Stimulated activated naive CD8-positive, alpha-beta T cell treated with anti-CD3 and anti-CD28 coated beads, Interleukin-15, amount 100 ng/mL, for 72 hours (primary cell): ENCODE measurements at places on chromosomes 5 and 9.

DNA sequence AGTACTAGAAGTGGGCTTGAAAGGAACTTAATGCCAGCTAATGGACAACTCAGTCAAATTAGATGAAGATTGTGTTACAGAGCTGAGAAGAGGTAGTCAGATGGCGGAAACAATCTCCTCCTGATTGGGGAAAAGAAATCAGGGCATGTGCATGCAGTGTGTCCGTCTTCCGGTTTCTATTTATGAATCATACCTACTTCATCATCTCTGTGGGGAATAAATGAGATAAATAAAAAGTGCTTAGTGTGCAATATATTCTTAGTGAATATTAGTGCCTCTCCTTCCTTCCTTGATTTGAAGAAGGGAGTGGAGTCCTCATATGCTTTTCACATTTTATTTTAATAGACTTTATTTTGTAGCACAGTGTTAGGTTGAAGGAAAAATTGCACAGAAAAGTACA, 108.7 kb upstream of the NFIL3 start:
- no peak for DNase-seq

- DNase-seq = no peak
These were observed 16.7 kb downstream of the PCDH12 start for GRCh38 chr5:141941307-141941706.

GRCh38 chr9:129278391-129279237, 100.6 kb upstream of the IER5L start:
- peak; percentile 5 for DNase-seq

DNA sequence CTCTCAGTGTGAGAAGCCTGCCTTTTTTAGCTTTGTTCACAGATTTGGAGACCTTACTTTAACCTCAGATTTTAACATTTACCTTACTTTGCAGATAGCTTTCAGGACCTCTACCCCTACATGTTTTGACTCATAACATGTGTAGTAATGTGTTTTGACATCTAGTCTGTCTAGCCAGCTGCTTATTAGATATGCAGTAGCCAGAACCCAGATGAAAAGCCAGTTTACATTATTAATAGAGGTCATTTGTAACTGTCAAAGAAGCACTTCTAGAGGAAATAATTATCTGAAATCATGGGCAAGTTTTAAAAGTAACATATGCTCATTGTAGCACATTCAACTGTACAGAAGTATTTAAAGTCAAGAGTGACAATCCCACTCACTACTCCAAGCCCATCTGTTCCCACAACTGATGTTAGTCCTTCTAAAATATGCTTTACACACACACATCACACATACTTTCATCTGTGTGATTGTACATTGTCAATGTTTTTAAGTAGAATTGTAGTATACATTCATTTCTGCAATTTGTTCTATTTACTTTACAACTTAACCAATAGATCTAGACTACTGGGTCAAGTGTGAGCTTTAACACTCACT, 71.8 kb upstream of the NIPAL4 start:
- DNase-seq = no peak

- no peak for DNase-seq
These were observed 138.8 kb downstream of the PCSK1 start for GRCh38 chr5:96293966-96294883.

GRCh38 chr9:116644091-116644688, 42.9 kb upstream of the TRIM32 start:
- DNase-seq = no peak

DNA sequence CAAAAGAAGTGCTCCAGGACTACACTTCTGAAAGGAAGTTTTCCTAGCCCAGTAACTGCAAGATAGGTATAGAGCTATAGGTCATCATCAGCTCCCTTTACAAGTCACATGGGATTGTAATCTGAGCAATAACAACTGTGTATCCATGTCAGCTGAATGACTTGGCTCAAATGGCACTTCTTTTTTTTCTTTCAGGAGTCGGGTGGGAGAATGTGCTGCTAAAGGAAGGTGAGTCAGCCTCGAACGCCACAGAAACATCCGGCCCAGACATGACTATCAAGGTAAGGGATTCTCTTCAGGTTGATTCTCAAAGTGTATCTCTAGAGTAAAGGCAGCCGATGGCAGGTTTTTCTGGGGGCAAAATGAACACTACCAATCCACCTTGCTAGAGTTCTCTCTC, 192.2 kb downstream of the C9orf152 start:
- no peak for DNase-seq

DNA sequence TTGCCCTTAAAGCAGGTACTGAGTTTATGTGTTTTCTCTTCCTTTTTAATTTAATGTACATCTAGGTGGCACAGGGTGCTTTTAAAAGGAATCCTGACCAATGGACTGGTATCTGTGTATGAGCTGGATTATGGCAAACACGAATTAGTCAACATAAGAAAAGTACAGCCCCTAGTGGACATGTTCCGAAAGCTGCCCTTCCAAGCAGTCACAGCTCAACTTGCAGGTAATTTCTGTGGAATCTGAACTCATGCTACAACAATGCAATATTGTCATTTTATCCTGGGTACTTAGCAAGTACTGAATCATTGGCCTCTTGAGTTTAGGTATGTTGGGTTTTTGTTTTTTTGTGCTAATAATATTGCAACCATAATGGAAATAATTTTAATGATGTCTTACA, 14.4 kb upstream of the TMOD1 start:
- no peak for DNase-seq

DNA sequence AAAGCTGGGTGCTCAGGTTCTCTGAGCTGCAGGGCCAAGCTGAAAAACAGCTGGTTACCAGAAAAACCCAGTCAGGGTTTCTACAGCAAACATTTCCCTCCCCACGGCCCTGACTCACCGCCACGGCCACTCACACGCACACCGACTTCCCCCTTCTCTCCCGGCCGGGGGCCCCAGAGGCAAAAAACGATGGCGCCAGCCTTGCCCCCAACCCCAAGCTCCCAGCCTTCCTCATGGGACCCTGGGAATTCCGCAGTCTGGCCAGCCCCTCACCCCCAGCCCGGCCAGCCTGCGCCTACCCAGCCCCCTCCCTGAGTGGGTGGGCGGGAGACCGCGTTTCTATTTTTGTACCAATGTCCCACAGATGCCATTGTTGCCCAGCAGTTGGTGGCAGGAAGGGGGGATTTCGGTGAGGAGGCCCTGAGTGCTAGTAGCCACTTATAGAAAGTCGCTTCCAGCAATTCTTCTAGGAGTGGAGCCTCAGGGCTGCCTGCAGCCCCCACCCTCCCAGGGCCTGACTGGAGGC, 18.4 kb downstream of the ENG start:
- DNase-seq = no peak

DNA sequence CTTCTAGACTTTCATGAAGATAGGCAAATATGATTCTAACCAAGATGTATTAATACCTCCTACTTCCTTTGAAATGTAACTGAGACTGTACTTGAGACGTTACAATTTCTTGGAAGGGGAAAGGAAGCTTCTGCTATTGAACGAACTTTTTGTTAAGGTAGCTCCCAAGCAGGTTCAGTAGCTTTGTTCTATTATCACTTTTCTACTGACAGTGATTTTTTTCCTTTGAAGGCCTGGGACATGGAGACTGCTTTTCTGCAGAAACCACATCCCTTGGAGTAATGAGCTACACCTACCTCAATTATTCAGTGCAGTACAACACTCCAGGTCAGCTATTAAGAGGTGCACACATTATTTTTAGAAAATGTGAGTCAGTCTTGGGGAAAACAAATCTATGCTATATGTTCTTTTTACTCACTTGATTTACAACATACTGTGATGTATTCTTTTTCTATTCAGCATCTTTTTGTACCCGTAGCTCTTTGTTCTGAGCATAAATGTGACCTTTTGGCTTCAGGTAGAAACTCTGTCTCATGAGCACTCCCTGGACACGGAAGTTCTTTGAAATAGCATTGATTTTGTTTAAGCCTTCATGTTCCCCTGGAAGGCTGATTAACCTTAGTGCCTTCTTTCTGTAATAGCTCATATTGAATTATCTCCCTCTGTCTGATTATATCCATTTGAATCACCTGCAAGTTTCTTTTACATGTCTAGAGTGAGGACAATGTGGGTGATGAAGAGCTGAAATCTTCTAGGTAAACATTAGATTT, 56.5 kb upstream of the CDKN2B start:
- DNase-seq = no peak

DNA sequence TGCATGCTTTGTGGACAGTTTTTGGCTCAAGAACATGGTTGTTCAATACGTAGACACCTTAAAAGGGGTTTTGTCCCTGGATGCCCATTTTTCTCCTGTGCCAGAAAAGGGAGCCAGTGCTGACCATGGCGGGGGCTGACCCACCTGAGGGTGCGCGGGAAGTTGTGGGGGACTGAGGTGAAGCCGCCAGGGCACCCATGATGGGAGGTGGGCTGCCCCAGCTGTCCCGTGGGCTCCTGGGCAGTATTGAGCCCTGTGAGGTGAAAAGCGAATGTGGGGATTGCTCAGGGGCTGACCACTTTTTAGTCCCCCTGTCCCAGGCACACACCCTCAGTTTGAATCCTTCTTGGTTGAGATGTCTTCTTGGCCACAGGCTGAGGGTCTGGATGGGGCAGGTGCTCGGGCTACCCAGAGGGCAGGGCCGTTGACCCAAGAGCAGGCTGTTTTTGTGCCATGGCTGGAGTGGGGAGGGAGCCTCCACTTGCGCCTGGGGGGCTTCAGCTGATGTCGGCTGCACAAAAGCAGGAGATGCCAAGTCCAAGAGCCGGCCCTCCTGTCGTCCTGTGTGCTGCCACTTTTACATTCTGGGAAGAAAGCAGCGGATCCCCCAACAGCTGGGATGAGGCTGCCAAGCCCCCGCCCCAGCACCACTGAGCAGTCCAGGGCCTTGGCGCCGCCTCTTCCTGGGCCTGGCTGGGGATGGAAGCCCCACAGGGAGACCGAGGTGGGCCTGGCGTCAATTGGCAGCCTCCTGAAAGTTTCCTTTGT, 120.1 kb downstream of the WNK2 start:
- DNase-seq = no peak

DNA sequence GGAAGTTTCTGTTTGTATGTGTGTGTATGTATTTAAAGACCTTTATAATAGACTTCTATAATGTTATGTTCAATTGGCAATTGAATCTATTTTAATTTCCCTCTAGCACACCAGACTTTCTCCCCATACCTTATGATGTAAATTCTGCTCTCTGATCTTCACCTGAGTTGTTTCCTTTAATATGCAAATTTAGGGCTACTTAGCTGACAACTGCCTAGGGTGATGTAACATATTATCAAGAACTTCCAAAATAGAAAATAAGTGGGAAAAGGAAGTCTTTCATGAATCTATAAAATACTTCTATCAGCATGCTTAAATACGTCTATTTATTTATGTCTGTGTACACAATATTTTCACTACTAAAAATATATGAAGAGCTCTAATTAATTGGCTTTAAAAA, 923.5 kb upstream of the CDH10 start:
- no peak for DNase-seq

DNA sequence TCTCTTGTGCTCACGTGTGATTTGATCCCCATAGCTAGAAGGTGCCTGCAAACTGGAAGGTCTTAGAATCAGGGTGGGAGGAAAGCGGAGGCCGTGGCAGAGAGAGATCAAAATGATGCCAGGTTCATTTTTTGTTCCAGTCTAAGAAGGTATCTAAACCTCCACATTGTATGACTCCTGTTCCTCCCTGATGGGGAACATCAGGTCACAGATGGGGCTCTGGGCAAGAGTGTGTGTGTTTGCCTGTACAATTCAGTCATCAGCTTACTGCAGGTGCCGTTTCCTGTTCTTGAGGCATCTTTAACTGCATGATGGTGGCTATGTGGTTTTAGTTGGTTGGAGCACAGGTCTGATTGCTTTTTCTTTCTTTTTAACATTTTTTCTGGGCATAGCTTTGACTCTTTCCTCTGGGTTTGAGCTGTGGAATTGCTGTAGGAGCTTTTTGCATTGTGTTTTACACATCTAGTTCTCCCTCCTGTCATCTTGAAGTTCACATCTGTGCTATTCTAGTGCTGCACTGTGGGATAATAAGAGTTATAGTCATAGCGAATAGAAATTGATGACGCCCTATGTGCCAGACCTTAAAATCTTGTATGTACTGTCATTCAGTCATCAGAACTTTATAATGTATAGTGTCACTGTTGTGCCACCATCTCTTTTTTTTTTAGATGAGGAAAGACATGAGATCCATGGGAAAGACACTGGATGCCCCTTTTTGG, 30.8 kb downstream of the ARHGAP26 start:
- peak; percentile 44 for DNase-seq

DNA sequence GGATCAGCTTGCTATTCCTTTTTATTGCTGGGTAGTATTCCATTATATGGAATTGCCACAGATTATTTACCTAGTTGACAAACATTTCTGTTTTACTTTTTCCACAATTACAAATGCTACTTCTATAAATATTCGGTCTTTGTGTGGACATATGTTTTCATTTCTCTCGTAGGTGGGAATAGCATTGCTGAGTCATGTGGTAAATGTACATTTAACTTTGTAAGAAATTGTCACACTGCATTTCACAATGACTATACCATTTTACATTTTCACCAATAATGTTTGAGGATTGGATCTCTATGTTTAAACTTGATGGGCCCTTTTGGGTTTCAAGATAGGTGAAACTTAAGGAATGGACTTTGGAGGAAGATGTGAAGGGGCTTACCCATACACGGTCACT, 19.7 kb downstream of the RAI14 start:
- DNase-seq = no peak

DNA sequence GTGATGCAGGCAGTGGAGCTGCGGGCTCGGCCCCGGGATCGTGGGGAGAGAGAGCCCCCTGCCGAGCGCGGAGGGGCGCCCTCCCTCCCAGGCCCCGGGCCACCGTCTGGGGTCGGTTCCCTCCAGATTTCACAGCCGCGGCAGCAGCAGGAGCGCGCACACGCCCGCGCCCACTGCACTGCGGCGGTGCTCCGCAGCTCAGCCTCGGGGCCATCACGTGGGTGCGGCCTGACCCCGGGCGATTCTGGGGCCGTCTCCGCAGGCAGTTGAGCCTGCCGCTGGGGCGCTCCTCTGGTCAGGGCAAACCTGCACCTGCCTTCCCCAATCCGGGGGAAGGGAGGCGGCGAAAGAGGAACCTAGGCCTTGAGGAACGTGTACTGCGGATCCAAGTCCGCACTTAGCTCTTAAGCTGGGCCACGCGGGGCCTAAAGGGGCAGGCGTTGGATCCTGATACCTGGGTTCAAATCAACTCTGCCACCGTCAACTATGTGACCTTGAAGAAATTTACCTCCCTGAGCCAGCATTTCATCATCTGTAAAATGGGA, 9.4 kb upstream of the DELE1 start:
- peak; percentile 33 for DNase-seq

- no peak for DNase-seq
These were observed 23.4 kb upstream of the CLK4 start for GRCh38 chr5:178650214-178650613.

DNA sequence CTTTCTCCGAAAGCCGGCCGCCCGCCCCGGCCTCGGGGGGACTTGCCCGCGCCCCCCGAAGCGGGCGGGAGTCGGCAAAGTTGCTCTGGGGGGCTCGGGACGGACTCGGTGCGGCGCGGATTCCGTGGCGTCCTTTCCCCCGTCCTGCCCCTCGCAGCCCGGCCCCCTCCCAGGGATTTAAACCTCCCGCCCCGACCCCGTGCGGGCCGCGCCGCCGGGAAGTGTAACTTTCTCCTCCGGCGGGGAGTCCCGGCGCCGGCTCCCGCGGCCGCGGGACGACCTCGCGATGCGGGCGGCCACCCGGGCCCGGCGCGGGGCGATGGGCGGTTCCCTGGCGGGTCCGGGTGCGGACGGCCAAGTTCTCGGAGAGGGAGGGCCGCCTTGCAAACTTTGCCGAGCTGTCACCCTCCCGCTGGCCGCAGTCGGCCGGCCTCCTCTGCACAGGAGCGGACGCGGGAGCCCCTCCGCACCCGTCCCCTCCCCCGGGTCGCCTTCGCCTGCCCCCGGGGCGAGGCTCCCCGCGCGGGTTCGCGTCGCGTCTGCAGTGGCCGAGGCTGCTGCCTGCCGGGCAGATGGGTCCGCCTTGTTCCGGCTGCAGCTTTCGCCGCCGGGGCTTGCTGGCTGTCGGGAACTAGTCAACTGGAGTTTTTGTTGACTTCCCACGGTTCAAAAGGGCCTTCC, 732 bp downstream of the PBX3 start:
- peak; percentile 36 for DNase-seq
